ENCODE measurements at places on chromosomes 1 and 21.

GRCh38 chr1:243801378-243801777, 48.7 kb downstream of the AKT3 start:
- DNase-seq, result no peak

- DNase-seq, result no peak
Measured at GRCh38 chr1:203672346-203672745, 45.7 kb downstream of the ATP2B4 start.

- DNase-seq, result no peak
Measured at GRCh38 chr1:240100371-240100934, 8.8 kb downstream of the FMN2 start.

- DNase-seq, result no peak
Measured at GRCh38 chr1:37890378-37891014, 31.1 kb upstream of the MTF1 start.

DNA sequence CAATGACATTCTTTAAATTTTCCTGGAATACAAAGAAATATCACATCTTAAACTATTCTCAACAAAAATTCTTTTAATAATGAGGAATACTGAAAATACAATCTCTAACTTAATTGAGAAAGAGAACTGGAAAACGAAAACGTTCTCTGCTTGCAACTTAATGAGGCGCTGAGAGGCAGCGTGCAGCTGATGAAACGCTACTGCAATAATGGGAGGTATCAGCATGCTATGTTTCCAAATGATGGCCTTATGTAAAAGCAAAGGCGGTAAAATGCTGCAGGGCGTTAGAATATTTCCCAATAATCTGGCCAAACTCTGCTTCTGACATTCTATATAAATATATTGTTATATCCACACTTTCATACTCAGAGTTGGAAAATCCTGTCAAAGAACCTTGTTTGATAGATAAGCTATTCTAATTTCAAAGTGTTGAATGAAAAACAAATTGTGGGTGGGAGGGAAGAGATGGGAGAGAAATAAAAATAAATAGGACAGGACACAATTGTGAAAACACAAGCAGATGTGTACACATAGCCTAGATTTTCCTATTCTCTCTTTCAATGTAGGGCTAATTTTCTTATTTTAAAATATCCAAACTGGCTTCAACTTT, 70.9 kb downstream of the APP start:
- DNase-seq, result no peak

- DNase-seq, result peak; percentile 60
Measured at GRCh38 chr1:179121159-179121938, 39.5 kb downstream of the TOR3A start.

- no peak for DNase-seq
Measured at GRCh38 chr1:17597651-17598050, 58.2 kb downstream of the ARHGEF10L start.

DNA sequence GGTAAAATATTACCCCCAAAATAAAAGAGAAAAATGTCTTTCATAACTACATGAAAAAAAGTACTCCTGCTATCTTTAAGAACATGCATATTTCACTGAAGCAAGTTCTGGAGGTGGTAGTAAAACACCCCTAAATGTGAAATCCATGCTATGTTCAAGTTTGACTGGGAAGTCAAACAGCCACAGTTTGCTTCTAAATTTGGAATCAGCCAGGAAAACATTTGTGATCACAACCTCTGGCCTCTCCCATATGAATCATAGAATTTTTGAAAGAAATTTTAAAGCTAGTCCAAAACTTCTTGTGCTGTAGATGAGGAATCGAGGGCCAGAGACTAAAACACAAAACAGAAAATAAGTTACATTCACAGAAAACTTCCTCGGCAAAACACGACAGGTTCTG, 6.6 kb downstream of the SORT1 start:
- DNase-seq, result no peak

DNA sequence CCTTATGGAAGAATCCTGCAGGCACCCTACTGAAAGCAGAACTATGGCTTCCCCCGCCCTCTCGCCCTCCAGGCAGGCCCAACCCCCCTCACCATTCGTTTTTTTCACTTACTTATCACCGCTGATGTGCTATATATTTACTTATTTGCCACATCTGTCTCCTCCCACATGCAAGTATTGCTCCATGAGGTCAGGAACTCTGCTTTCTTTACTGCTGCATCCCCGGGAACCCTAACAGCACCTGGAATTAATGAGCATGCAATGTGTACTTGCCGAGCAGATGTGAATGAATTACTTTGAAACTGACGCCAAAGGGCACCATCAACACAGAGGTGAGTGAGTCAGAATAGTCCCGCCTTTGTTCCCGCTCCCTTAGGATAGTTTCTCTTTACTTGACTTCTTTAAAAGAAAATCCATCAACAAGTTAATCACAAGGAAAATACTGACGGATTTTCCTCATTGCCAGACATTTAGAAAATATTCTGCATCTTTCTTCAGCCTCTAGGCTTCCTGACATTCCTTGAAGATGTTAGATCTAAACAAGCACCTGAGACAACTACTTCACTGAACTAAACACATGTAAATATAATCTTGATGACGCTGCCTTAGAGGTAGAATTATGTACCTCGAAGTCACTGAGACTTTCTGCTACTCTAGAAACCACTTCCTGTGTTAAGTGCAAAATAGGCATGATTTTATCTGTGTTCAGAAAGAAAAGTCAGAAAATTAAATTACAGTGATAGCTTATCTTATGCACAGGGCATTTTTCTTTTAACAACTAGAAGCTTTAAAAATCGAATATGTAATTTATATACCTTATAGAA, 17.5 kb upstream of the RAB4A start:
- DNase-seq, result peak; percentile 26

DNA sequence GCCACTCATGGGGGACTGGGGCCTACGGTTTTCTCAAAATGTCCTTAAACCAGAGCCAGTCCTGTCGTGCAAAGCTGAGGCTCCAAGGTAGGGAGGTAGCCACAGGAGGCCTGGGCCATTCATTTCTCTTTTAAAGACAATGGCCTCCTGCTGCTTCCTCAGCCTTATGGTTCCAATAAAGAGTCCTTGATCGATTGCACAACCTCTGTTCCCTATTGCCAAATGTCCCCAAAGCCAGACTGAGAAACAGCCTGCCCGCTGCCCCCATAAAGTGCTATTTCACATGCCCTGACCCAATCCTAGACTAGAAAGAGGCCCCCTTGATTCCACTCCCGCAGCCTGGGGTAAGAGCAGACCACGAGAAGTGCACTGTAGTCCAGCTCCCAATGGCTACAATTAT, 166.7 kb downstream of the CLIC6 start:
- DNase-seq, result no peak

DNA sequence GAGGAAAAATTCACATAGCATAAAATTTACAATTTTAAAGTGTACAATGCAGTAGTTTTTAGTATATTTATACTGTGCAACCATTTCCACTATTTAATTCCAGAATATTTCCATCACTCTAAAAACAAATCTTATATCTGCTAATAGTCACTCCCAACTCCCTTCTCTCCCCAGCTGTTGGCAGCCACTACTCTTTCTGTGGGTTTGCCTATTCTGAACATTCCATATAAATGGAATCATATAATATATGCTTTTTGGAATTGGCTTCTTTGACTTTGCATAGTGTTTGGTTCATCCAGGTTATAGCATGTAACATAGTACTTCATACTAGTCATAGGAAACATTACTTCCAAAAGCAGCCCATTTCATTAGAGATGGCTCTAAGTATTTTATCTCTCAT, 25.0 kb upstream of the TMEM39B start:
- no peak for DNase-seq

GRCh38 chr1:151721788-151722510, 627 bp downstream of the RIIAD1 start:
- DNase-seq, result no peak

- no peak for DNase-seq
Measured at GRCh38 chr1:240474133-240474614, 137.8 kb downstream of the GREM2 start.

DNA sequence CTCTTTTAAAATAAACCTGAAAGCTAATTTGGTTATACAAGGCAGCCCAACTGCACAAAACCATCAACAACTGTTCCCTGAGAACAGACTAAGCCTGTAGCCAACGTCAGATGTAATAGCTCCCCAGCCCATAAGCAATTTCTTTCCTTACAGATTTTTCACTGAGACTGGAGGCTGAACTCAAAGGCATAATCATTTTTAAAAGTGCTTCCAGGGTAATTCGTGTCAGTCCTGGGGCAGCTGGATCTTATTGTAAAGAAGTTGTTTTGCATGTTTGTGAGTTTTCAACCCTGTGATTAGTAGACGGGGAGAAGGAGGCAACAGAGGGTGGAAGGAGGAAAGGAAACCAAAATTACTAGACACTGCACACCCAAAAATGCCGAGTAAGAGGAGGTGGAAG, 3.2 kb downstream of the DPT start:
- DNase-seq, result no peak

GRCh38 chr1:234633246-234634003, 23.4 kb upstream of the IRF2BP2 start:
- no peak for DNase-seq

DNA sequence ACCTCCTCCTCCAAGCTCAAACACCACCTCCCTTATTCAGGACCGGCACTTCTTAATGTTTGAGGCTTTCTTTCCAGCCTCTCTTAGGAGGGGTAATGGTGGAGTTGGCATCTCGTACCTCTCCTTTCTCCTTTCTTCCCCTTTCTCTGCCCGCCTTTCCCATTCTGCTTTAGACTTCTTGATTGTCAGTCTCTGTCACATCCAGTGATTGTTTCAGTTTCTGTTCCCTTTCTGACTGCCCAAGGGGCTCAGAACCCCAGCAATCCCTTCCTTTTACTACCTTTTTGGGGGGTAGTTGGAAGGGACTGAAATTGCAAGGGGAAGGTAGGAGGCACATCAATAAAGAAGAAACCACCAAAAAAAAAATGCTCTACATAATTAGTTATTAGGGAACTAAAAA, 5.6 kb downstream of the ELK4 start:
- no peak for DNase-seq

- no peak for DNase-seq
Measured at GRCh38 chr1:2299131-2299627, 71.1 kb downstream of the SKI start.

- DNase-seq, result no peak
Measured at GRCh38 chr1:16385659-16386453, 18.8 kb downstream of the SZRD1 start.

DNA sequence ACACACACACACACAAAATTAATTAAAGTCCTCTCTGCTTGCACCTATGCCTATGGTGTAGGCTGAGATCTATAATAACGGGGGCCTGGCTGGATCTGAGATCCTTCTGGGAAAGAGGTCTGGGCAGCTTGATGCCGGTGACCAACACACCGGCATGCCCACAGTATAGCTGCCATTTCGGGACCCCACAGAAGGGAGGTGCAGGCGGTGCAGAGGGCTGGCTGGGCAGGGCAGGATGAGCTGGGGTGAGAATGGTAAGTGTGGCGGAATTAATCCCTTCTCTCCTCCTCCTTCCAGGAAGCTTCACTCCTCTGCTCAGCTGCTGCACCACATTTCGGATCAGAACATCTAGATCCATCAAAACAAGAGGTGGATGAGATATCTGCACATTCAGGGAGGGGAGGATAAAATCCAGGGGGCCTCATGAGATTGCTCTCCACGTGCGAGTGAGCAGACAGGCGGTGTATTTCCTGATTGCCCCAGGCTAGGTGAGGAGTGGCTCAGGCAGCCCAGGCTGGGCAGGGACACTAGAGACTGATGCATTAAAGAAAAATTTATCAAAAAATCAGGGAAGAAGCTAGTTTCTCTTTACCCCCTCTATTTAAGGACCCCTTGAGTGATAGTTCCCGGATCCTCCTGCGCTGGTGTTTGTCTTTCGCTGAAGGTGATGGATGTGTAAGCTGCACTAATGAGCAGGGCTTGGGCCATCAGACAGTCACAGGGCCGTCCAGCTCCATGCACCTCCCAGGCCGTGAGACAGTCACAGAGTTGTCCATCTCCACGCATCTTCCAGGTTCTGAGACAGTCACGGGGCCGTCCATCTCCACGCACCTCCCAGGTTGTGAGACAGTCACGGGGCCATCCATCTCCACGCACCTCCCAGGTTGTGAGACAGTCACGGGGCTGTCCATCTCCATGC, 449.9 kb downstream of the PTPRU start:
- no peak for DNase-seq

DNA sequence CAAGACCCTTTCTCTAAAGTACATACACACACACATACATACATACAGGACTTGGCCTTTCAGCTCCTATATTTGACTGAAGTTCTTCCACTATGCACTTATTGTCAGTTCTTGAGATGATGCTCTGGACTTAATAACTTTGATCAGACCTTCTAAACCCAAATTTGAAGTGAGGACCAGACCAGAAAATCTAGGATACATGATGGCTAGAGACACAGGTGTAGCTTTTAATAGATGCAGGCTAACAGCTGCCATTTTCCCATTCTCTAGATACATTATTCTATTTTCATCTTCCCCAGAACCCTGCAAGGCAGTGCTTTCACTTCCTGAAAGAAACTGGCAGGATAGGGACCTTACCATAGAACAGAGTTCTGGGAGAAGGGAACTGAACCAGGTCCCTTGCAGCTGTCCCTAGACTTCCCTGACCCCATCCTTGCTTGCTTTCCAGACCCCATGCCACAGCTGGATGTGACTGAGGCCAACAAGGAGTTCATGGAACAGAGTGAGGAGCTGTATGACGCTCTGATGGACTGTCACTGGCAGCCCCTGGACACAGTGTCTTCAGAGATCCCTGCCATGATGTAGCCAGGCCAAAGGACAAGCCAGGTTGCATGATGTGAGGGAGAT, 14.9 kb upstream of the RAB42 start:
- peak; percentile 33 for DNase-seq

- no peak for DNase-seq
Measured at GRCh38 chr1:234528074-234528865, 49.3 kb upstream of the TARBP1 start.

- DNase-seq, result no peak
Measured at GRCh38 chr1:78304761-78305160, 186.0 kb upstream of the PTGFR start.

- no peak for DNase-seq
Measured at GRCh38 chr1:203369666-203370065, 18.7 kb upstream of the FMOD start.

DNA sequence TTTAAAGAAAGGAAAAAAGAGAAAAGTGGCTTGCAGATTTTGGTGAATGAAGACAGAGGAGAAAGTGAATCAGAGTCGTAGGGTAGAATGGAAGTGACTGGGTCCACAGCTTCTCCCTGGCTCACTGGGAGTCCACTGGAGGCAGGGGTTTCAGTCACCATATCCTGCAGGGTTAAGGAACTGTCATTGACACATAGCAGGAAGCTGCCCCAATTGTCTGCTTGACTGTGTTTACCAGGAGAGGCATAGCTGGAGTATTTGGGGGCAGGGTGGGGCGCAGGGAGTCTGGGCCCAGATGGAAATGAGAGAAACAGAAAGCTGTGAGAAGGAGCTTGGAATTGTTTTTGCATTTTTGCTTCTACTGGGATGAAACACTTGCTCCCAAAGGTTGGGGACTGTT, 228.8 kb upstream of the CSF3R start:
- no peak for DNase-seq

- no peak for DNase-seq
Measured at GRCh38 chr21:35245879-35246278, 196.8 kb upstream of the RUNX1 start.

- DNase-seq, result no peak
Measured at GRCh38 chr1:153563991-153564390, 1.7 kb downstream of the S100A2 start.

All from stimulated activated CD4-positive, alpha-beta T cell treated with anti-CD3 and anti-CD28 coated beads, Interleukin-4, amount 100 ng/mL, for 24 hours (primary cell).